Activated T-cell treated with anti-CD3 and anti-CD28 coated beads, Interleukin-2, amount 50 U/mL, for 1 hour (primary cell): ENCODE measurements at places on chromosomes 16 and 17.

DNA sequence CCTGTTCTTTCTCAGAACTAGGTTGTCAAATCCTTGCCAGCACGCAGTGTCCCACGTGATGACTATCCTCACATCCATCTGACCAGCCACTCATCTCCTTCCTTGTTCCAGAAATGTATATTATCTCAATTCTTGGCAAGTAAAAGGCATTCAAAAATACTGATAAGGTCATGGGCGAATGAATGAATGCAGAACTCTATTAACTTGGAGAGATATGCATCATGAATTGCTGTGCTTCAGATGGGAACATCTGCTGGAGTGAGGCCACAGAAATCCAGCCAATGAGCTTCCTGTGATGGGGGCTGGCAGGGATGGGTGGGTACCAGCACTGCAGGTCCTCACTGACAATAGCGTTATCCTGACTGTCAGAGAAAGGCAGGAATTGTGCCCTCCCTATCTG lies 19.0 kb downstream of the FAHD1 start:
- DNase-seq, result no peak

GRCh38 chr17:17859909-17860765 lies 23.4 kb upstream of the SREBF1 start:
- peak; percentile 78 for DNase-seq

DNA sequence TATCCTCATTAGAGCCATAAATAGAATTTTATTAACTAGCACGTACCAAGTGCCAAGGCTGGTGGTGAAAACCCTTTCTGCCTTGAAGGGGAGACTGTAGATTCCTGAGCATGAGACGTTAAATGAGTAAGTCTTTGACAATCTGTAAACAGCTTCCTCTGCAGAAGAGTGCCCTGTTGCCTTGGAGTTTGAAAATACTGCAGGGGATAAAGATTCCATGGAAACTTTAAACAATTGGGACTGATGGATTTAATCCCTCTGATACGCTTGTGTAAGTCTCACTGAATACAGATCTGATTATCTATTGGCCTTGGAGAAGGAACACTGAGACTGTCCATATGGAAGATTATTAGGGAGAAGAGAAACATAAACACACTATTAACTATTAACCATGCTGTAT lies 1053.4 kb upstream of the RBFOX1 start:
- DNase-seq, result no peak

DNA sequence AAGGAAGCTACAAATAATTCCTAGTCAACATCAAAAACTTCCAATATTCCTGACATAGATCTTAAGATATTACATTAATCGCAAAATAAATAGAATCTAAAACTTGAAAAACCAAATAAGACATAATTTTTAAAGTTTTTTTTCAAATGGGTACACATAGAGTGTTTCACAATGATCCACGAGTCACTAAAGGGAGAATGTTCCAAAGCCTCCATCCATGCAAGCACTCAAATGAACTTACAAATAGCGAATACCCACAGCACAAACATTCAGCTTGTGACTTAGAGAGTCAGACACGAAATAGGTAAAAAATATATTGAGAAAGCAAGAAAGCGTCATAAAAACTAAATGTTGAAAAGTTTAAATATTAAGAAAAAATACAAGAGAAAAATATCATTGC lies 65.7 kb downstream of the CEP112 start:
- no peak for DNase-seq

DNA sequence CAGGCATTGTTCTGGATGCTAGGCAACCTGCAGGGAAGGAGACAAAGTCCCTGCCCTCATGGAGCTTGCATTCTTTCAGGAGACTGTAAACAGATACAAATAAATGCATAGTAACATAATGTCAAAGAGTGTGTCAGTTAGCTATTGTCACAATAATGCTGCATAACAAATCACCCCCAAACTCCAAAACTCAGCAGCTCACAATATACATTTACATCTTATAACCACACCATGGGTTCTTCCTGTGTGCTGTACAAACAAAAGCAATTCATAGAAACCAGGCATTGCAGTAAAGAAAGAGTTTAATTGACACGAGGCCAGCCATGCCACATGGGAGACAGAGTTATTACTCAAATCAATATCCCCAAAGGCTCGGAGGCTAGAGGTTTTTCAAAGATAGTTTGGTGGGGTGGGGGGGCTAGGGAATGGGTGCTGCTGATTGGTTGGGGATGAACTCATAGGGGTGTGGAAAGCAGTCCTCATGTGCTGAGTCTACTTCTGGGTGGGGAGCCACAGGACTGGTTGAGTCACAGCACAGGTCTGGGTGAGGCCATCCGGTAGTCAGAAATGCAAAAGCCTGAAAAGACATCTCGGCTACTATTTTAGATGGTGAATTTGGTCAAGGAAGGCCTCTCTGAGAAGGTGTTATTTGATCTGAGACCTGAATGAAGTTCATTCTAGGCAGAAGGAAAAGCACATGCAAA lies 79.0 kb downstream of the GPRC5B start:
- no peak for DNase-seq

DNA sequence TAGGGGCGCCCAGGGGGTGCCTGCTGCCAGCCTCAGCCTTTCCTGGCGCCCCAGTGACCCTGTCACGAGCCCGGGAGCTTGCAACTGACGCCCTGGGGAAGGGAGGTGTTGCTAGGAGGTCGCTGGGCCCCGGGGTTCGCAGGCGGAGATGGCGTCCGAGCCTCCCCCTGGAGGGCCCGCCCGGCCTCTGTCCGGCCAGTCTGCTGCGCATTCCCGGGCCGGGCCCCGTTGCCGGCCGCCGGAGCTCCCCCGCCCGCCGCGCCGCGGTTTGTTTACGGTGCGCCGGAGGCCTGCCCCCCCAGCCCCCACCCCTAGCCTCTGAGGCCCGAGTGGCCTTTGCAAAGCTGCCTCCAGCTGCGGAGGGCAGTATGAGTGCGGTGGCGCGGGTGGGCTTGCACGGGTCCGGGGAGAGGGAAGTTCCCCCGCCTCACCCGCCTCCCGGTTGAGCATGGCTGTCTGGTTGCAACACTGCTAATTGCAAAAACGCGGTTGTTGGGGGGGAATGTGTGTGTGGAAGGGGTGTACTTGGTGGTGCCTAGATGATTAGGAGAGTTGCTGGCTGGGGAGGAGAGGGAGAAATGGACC lies 514 bp downstream of the THRA start:
- DNase-seq, result no peak

GRCh38 chr16:77705351-77705750 lies 17.0 kb upstream of the NUDT7 start:
- DNase-seq, result no peak

- no peak for DNase-seq
These were observed 12.1 kb upstream of the USP10 start for GRCh38 chr16:84687715-84688114.

- no peak for DNase-seq
These were observed 41.7 kb downstream of the SMPD3 start for GRCh38 chr16:68406458-68407152.

DNA sequence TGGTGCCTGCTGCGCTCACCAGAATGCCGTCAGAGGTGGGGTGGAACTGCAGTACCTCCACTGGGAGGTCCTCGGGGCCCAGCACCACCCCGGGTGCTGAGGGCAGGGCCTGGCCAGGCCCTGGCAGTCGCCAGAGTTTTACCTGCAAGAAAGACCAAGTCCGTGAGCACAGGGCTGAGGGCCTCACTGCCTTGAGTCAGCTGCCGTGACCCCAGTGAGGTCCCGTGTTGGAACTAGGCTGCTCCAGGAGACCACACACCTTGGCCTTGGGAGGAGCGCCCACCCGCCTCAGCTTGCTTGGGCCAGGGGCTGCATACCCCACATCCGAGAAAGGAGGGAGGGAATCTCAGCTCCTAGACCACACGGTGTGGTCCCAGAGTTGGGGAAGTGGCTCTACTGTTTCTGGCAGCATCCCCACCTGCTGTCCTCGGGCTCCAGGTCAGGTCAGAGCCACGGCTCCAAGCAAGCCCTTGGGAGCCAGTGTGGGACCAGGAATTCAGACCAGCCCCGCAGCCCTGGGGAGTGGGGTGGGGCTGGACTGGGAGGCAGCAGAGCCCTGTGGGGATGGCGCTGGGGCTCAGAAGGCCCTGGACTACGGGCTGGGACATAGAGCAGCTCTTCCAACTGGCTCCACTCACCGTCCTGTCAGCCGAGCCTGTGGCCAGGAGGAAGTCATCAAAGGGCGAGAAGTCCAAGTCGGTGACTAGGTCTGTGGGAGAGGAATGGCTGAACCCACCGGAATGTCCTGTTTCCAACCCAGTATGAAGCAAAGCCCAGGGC lies 8.7 kb downstream of the CORO7 start:
- DNase-seq, result no peak

- peak; percentile 45 for DNase-seq
These were observed 11.4 kb upstream of the MRPS23 start for GRCh38 chr17:57861000-57861789.

GRCh38 chr16:55559233-55559632 lies 7.3 kb upstream of the CAPNS2 start:
- DNase-seq, result no peak

GRCh38 chr17:77615703-77616253 lies 342.7 kb upstream of the TNRC6C start:
- no peak for DNase-seq

GRCh38 chr17:35094902-35095301 lies 24.8 kb downstream of the RAD51D start:
- DNase-seq, result no peak

DNA sequence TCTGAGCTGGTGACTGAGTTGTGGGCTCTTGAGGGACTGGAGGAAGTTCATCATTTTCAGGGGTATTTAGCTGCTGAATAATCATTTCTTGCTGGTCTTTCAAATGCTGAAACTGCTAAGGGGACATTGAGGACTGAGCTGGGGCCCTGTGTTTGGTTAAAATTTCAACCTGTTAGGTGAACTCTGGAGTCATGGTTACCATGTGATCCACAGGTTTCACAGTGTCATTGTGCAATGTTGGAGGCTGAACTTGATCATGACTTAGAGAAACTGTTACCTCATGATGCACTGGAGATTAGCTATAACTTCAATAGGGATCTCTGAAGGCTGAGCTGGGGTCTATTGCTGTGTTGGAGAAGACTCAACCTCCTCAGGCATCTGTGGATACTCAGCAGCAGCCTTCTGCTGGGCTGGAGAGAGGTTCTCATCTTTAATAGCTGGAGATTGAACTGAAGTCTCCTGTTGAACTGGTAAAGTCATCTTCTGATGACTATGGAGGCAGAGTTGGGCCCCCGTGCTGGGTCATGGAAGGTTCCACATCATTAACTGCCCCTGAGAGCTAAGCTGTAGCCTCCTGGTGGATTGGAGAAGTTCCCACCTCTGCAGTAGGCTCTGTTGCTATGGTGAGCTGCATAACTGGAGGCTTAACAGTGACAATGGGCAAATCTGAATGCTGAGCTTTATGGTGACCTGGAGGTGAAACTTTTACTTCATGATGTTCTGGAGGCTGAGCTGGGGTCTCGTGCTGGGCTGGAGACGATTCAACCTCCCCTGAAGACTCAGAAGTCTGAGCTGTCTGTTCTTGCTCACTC lies 15.2 kb downstream of the RDM1 start:
- no peak for DNase-seq

DNA sequence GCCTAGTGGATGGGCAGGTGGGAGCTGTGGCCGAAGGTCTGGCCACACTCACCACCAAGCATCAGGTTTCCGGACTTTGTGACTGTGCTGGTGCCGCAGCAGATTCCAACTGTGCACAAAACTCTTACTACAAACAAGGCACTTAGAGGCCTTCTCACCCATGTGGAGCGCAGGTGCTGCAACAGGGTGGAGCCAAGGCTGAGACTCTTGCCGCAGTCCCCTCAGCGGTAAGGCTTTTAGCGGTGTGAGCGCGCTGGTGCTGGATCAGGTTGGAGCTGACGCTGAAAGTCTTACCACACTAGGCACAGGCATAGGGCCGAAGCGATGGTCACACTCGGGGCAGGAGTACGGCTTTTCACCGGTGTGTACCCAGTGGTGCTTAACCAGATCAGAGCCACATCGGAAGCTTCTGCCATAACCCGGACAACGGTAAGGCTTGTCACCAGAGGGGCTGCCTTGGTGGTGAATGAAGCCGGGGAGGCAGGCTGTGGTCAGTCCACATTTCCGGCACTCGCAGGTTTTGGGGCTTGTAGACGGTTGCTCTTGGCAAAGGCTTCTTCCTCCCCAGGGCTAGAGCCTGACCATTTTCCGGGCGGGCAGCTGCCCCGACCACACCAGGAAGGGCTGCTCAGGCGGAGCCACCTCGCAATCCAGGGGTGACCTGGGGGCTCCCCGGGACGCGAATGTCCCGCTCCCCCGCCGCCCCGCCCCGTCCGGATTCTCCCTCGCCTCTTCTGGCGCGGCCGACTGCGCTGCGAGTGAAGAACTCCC lies 1.0 kb upstream of the ARMC5 start:
- peak; percentile 62 for DNase-seq

GRCh38 chr16:47753659-47754058 lies 292.5 kb downstream of the PHKB start:
- DNase-seq, result no peak

DNA sequence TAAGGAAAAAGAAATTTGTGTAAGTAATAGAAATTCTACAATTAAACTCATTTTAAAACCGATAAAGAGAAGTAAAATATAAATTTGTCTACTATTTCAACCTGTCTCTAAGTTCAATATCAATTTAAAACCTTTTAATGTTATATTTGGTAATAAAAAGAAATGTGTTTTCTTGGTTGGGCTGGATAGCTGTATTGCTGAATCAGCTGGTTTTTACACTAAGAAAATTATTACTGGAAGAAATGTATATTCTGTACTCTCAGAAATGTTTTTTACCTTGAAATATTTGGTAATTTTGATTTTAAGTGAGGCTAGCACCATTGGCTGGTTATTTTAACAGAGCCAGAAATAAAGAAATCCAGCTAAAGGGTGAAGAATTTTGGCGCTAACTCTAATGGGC lies 87.1 kb upstream of the CNTNAP4 start:
- DNase-seq, result no peak

GRCh38 chr17:2396192-2396567 lies 4.7 kb downstream of the MNT start:
- DNase-seq, result no peak

- no peak for DNase-seq
These were observed 510.6 kb upstream of the RBFOX1 start for GRCh38 chr16:6822041-6822440.

DNA sequence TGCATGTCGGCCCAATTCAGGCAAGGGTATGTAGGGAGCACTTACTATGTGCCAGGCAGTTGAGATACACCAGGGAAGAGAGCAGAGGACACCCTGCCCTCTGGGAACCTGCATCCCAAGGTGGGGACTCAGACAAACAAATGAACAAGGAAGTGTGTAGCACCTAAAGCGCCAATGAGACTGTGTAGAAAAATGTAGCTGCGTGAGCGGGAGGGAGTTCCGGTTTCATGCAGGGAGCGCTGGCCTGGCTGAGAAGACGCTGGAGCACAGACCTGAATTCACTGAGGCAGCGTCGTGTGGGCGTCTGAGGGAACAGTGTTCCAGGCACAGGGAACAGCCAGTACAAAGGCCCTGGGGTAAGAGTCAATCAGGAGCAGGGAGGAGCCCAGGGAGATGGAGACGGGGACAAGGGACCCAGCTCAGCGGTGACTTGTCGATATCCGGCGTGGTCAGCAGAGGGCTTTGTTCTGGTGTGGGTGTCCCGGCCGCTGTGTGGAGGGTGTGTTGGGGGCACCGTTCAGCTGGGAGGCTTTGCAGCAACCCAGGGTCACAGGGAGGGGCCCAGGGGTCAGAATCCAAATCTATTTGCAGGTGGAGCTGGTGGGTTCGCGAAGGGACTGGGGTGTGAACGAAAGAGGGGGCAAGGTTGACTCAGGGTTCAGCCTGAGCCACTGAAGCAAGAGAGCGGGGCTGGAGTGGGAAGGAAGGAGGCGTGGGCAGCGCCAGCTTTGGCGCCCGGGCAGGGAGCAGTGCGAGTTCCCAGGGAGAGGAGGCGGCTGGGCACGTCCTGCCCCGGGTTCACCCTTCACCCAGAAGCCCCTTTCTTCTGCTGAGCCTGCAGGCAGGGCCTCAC lies 17.8 kb upstream of the OSGIN1 start:
- no peak for DNase-seq
